ENCODE measurements at places on chromosomes 2 and 18.

DNA sequence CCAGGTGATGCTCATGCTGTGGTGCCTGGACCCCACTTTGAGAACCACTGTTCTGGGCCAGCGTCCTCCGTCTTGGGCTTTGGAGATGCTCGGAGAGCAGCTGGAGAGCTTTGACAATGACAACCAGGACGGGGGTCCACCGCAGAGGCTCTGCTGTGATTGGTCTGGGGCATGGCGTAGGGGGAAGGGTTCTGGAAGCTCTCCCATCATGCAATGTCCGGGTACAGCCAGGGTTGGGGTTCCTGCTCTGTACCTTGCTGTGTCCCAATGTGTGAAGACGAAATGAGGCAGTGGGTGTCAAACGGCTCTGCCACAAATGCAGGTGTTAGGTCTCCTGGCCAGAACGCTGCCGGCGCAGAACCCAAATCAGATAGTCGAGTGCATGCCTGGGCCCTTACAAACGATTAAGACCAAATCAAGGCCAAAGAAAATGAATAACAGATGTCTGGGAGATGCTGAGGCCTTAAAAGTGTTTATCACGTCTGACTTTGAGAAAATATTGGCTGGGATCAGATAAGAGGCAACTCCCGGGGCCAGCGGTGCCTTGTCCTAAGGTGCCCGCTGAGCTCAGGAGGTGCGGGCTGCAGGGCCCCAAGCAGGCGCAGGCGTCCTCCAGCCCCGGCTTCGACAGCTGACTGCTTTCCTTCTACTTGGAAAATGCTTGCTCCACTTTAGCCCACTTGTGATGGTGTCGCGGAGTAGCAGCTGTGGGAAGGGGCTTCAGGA is 117.2 kb downstream of the VAPA start:
- no peak for DNase-seq

GRCh38 chr2:23532391-23533337 is 147.7 kb downstream of the KLHL29 start:
- DNase-seq, result no peak

GRCh38 chr2:46804794-46805193 is 110.8 kb downstream of the MCFD2 start:
- no peak for DNase-seq

DNA sequence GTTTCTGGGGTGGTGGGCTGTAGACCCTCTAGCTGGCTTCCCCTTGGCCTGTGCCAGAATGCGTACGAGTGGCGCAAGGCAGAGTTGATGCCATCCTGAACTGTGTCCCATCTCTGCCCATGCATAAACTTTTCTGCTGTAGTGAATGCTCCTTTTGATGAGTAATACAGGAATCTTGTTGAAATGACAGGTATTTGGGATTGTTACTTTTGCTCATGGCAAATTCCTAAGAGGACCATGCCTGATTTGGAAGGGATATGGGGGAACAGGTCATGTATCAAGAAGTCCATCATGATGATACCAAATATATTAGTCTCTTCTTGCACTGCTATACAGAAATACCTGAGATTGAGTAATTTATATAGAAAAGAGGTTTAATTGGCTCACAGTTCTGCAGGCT is 648.0 kb downstream of the SLC4A3 start:
- DNase-seq, result no peak

- DNase-seq, result peak; percentile 62
These were observed 14.6 kb downstream of the NBAS start for GRCh38 chr2:15546297-15547098.
